ENCODE measurements at places on chromosomes 1 and 21. TPM values are rescaled to one million over a fixed set of nuclear protein-coding genes. Genes with fewer than 3 reads are reported as not detected.
A peak's percentile ranks its signal among the peaks of the same experiment; 100 is the strongest.

DNA sequence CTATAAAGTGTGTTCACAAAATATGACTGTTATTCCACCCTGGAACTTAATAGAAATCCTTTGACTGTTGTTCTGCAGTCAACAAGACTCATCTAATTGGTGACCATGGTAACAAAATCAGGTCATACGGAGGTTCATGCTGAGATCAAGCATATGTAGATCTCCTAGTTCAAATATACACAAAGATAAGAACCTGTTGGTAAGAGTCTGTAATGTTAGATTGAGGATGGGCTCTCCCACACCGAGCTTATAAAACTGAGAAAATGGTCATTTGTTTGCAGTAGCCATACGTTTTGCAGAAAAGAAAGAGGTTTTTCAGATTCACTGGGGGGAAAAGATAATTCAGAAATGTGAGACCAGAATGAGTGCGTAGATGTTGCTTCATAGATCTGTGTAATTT lies 468.1 kb downstream of the RPS6KC1 start:
- H3K4me1 ChIP-seq = no peaks in the 10 kb centered on the region
- H3K27me3 ChIP-seq = no peaks in the 10 kb centered on the region
- no peak overlapping the region for H3K4me3 ChIP-seq
- DNase-seq = no peak
- H3K36me3 ChIP-seq = no peaks in the 10 kb centered on the region

DNA sequence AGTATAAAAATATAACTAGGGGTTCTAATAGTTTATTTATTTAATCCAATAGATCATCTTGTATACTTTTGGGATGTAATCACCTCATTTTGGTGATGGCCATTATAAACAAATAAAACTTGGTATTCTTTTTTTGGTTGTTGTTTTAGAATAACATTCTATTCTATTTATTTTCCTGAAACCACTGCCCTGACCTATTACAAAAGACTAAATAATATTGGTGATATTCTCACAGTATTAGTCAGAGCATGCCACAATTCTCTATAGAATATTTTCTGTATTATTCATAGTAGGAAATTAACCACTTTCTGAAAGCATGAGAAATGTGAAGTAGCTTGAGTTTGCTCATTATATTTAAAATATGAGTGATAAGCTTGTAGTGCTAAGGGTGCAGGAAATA lies 54.1 kb upstream of the LRRC7 start:
- H3K4me3 ChIP-seq = no peak overlapping the region
- DNase-seq = no peak
- no peaks in the 10 kb centered on the region for H3K36me3 ChIP-seq
- H3K4me1 ChIP-seq = no peaks in the 10 kb centered on the region

- peaks cover 16% of the 10 kb centered on the region for H3K27me3 ChIP-seq
- H3K4me1 ChIP-seq = no peaks in the 10 kb centered on the region
- H3K4me3 ChIP-seq = no peak overlapping the region
- H3K27ac ChIP-seq = no peak overlapping the region
Observed at GRCh38 chr21:44490816-44491215, 35.5 kb downstream of the LRRC3 start.

DNA sequence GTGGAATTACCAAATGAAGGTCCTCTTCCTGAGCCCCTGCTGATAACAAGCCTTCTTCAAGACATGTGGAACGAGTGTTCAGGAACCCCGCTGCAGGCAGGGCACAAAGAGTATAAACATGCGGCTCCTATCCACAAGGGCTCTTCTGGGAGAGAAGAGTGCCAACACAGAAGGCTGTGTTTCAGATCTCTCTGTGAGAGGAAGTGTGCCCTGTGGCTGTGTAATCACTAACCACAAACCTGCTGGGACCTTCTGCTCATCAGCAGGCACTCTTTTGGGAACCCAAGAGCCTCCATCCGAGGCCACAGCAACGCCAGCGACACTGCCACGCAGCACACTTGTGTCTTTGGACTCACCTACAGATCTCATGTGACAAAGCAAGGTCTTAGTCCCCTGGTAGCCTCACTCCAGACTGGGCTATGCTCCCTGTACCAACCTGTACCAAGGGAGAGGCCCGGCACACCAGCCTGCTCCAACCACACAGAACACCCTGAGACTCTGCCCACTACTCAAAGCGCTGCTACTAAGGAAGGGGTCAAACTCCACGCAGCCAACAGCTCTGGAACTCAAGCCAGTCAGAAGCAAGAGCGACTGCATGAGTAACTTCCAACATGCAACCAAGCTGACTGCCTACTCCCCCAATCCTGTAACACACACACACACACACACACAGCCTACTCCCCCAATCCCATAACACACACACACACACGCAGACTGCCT lies 7.8 kb downstream of the PTTG1IP start:
- H3K27me3 ChIP-seq = no peaks in the 10 kb centered on the region
- H3K27ac ChIP-seq = no peak overlapping the region
- H3K4me1 ChIP-seq = peaks cover 41% of the 10 kb centered on the region
- peak overlapping the region; percentile 7 for H3K4me3 ChIP-seq
- H3K36me3 ChIP-seq = peaks cover 33% of the 10 kb centered on the region

- DNase-seq = peak; percentile 63
- peak overlapping the region; percentile 11 for H3K4me3 ChIP-seq
- H3K27me3 ChIP-seq = no peaks in the 10 kb centered on the region
- no peaks in the 10 kb centered on the region for H3K36me3 ChIP-seq
- peaks cover 71% of the 10 kb centered on the region for H3K4me1 ChIP-seq
- H3K27ac ChIP-seq = peak overlapping the region; percentile 86
Observed at GRCh38 chr1:24743404-24744211, 1.6 kb upstream of the CLIC4 start.

S100PBP gene
- total RNA-seq = 105 TPM

DNA sequence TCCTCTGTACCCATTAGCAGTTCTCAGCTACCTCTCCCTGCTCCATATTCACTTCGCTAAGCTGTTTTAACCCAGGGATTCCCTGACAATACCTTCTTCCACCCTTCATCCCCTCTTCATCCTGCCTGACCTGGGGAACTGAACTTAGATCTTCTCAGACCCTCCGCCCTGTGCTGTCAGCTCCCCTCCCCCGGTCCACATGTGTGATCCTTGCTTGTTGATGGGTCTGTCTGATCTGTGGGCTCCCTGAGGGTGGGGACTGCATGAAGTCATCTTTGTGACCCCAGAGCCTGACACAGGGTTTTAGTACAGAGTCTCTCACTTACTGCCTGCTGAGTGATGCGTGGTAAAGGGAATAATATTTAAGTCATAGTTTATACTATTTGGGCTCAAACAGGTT lies 11.8 kb downstream of the CHAF1B start:
- H3K36me3 ChIP-seq = no peaks in the 10 kb centered on the region
- no peaks in the 10 kb centered on the region for H3K27me3 ChIP-seq
- H3K27ac ChIP-seq = no peak overlapping the region
- no peak for DNase-seq

GRCh38 chr1:183989078-183989577 lies 48.4 kb downstream of the COLGALT2 start:
- H3K4me1 ChIP-seq = no peaks in the 10 kb centered on the region
- DNase-seq = no peak
- H3K36me3 ChIP-seq = no peaks in the 10 kb centered on the region
- H3K4me3 ChIP-seq = no peak overlapping the region

ZNF124 gene
- 24.2 TPM for total RNA-seq

GRCh38 chr1:183551924-183552323 lies 38.3 kb downstream of the NCF2 start:
- DNase-seq = no peak
- no peak overlapping the region for H3K27ac ChIP-seq
- peaks cover 66% of the 10 kb centered on the region for H3K36me3 ChIP-seq
- no peaks in the 10 kb centered on the region for H3K27me3 ChIP-seq

CAPN8 gene
- 0.29 TPM for total RNA-seq

DNA sequence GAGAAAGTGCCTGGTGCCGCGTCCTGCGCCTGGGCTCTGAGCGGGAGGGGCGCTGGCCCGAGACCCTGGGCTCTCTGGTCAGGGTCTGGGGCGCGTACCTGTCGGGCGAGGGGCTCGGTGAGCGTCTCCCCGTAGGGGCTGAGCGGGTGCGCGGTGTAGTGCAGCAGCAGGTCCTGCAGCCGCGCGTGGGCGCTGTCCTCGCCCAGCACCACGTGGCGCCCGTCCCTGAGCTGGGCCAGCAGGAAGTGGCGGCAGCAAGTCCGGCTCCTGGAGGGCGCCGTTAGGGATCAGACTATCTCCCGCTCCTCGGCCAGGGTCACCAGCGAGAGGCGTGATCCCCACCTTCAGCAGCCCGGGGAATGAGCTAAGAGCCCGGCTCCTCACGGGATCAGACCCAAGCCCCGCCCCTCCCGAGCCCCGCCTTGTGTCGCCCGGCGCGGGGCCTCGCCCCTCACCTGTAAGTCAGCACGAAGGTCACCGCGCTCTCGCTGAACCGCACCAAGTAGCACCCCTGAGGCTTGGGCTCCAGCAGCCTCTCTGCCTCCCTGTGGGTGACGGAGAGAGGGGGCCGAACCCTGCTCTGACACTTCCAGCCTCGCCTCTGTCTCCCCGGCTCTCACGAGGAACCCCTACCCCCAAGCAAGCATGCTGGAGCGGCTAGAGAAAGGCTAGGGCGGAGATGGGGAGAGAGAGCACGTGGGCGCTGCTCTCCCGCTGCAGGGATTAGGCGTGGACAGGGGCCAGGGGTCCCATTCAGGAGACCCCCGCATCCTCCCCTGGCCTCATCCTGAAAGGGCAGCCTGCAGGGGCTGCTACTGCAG lies 2.7 kb downstream of the SH2D2A start:
- DNase-seq = peak; percentile 77
- no peaks in the 10 kb centered on the region for H3K27me3 ChIP-seq
- H3K36me3 ChIP-seq = no peaks in the 10 kb centered on the region
- H3K27ac ChIP-seq = no peak overlapping the region
- peak overlapping the region; percentile 56 for H3K4me3 ChIP-seq

MYOG gene
- not detected for total RNA-seq

C1QB gene
- not detected for total RNA-seq

TMEM35B gene
- 19.6 TPM for total RNA-seq

KRTAP19-3 gene
- not detected for total RNA-seq

DNA sequence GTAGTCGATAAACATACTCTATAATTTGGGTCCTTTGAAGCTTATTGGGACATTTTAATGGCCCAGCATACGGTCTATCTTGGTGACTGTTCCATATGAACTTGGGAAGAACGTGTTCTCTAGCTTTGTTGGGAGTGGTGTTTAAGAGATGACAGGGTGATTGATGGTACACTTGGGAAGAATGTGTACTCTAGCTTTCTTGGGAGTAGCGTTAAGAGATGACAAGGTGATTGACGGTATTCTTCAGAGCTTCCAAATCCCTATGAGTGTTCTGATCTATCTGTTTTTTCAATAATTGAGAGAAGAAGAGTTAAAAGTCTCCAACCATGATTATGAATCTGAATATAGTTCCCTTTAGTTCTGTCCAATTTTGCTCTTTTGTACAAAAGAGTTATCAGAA lies 9.4 kb downstream of the NPHP4 start:
- no peaks in the 10 kb centered on the region for H3K36me3 ChIP-seq
- H3K4me3 ChIP-seq = no peak overlapping the region
- H3K27me3 ChIP-seq = no peaks in the 10 kb centered on the region
- DNase-seq = no peak
- peaks cover 12% of the 10 kb centered on the region for H3K4me1 ChIP-seq

- H3K27me3 ChIP-seq = no peaks in the 10 kb centered on the region
- DNase-seq = no peak
- peak overlapping the region; percentile 31 for H3K27ac ChIP-seq
- no peak overlapping the region for H3K4me3 ChIP-seq
Observed at GRCh38 chr1:12201352-12202189, 28.3 kb upstream of the VPS13D start.

DNA sequence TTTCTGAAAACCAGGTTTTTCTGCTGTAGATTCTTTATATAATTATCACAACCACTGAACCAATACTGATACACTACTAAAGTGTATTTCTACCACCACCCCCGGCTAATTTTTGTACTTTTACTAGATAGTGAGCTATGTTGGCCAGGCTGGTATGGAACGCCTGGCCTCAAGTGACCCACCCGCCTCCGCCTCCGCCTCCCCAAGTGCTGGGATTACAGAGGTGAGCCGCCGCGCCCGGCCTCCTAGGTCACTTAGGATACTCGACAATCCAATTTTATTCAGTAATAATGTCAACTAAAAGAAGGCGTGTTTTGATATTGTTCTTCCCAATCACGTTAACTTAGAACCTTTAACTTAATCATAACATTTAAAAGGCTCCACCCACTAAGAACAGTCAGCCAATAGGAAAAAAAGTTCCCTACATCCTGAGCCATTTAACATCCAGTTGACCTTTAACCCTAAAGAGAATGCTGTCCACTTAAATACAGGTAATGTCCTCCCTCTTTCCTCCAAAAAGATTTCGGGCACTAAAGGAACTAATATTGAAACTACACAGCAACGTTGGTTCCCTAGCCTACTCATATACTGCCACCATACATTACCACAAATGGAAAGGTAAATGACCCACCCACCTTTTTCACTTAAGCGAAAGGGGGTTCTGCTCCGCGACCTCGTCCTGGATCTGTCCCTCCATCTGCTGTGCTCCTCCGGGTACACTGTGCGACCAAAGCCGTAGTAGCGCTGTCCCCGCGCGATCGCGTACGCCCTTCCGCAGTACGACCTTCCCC lies 1.2 kb downstream of the RSRP1 start:
- peaks cover 25% of the 10 kb centered on the region for H3K4me1 ChIP-seq
- H3K27me3 ChIP-seq = no peaks in the 10 kb centered on the region
- peak overlapping the region; percentile 95 for H3K4me3 ChIP-seq
- peaks cover 48% of the 10 kb centered on the region for H3K36me3 ChIP-seq
- DNase-seq = no peak
- peak overlapping the region; percentile 99 for H3K27ac ChIP-seq

GRCh38 chr1:50183378-50184133 lies 74.8 kb downstream of the ELAVL4 start:
- no peak for DNase-seq
- H3K4me1 ChIP-seq = no peaks in the 10 kb centered on the region
- no peak overlapping the region for H3K4me3 ChIP-seq
- no peak overlapping the region for H3K27ac ChIP-seq
